NCI-H1105 treated with DMSO at 0.1 percent for 48 hours (cell line): ENCODE measurements at places on chromosomes 7 and 10.
A peak's percentile ranks its signal among the peaks of the same experiment; 100 is the strongest.

- DNase-seq: no peak
Observed at GRCh38 chr10:29895456-29895855, 163.9 kb downstream of the JCAD start.

DNA sequence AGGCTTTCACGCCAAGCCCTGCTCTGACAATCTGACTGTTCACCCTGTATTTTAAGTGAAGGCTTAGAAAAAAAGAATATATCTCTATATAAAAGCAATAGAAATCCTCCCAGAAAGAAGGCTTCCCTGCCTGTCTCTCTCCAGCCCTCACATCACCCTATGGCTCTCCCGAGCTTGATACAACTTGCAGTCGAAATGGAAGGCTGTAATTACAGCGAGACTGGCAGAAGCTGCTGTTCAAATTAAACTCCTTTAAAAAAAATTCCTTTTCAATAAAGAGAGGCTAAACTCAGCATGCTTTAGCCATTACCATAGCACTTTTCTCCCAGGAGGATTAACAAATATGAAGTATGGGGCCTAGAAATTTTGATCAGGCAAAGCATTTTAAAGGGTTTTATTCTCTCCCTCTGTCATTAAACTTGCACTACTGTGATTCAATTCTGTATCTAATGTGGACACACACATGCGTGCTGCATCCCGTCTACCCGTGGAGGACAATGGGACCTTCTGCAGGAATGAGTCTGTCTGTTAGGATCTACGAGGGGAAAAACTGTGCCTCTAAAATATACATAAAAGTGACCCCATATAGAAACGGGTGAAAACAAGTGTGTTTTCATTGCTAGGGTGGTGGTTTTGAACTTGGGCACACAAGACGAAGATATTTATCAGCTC, 223.8 kb downstream of the USP6NL start:
- DNase-seq: no peak

- peak; percentile 14 for DNase-seq
Observed at GRCh38 chr7:79529214-79529880, 75.9 kb upstream of the MAGI2 start.

DNA sequence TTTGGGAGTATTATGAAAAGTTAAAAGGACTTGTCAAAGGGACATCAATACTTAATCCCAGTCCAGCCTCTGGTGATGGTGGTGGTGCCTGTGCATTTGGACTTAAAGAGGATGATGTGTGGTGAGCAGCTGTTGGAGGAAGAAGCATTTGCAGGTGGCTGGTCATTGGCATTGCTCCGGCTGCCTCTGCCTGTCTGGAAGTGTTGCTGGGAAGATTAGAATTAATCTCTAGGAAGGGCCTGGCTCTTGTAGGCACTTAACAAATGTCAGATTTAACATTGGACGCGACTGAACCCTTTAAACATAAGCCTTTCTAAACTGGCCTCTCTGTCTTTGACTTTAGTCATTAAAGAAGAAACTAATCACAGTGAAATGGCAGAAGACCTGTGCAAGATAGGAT, 58.8 kb downstream of the FIGNL1 start:
- no peak for DNase-seq

- no peak for DNase-seq
Observed at GRCh38 chr7:114916261-114916892, 5.5 kb upstream of the MDFIC start.

DNA sequence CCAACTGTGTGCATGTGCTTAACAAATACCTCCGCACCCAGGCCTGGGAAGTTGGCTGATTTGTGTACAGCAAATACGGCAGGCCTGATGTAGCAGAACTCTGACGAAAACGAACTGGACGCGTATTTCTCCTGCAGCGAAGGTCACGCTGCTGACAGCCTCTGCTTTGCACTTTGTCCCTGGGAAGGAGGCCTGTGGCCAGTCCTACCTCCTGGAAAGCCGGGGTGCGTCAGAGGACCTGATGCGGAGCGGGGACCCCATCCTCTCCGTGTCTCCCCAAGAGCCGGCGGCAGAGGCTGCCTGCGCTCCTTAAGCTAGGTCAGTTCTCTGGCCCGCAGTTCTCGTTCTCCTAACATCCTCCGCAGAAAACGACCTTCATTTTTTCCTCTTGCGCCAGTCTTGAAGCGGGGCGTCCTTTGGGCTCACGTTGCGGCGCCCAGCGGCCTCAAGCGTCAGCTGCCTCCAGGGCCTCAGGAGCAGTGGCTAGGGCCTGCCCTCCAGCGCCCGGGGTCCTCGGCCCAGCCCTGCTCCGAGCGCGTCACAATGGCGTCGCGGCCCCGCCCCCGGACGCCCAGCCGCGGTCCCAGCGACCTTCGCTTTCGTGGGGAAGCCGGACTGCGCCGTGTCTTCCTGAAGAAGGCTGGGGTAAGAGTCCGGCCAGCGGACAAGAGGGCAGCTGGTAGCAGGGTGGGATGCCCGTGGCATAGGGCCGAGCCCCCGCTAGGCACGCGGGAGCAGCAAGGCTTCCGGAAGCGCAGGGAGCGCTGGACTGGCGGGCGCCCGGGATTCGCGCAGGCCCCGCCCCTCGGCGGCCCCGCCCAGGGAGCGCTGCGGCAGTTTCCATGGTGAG, at the start of gene ZNF487:
ZNF487 (plus strand) TSS at position 821 of the 850 bp plus-strand sequence. CDS start 38,703 bp downstream, outside the sequence.
- peak; percentile 60 for DNase-seq

- peak; percentile 45 for DNase-seq
Observed at GRCh38 chr10:124450012-124450782, at the start of gene NKX1-2. Gene NKX1-2, minus strand, starts transcription at chr10:124450035. Its CDS starts 92 bp downstream, at chr10:124449943.
